ENCODE measurements at places on chromosomes 5 and 9. TPM values are rescaled to one million over a fixed set of nuclear protein-coding genes. Genes with fewer than 3 reads are reported as not detected.

The OBP2B gene
- not detected for total RNA-seq

The SHOC1 gene
- total RNA-seq, result not detected

The CTXN3 gene
- total RNA-seq, result not detected

The IL13 gene
- not detected for total RNA-seq

The FBP2 gene
- total RNA-seq, result not detected

The C5orf58 gene
- not detected for total RNA-seq

The SLC6A19 gene
- total RNA-seq, result not detected

The SMIM33 gene
- not detected for total RNA-seq

The WDR31 gene
- 2.8 TPM for total RNA-seq

The STK32A gene
- total RNA-seq, result 0.09 TPM

The MYMK gene
- total RNA-seq, result not detected

The GCNT4 gene
- 0.16 TPM for total RNA-seq

The GRM6 gene
- total RNA-seq, result under 0.01 TPM

The ENTREP1 gene
- under 0.01 TPM for total RNA-seq

The KCNV2 gene
- total RNA-seq, result not detected

The BRD8 gene
- total RNA-seq, result 43.0 TPM

The SPINK4 gene
- not detected for total RNA-seq

The ADAMTS13 gene
- total RNA-seq, result 3.3 TPM

The CSF1R gene
- total RNA-seq, result under 0.01 TPM

The MAST4 gene
- 3.9 TPM for total RNA-seq

The DND1 gene
- total RNA-seq, result 0.17 TPM

The STKLD1 gene
- total RNA-seq, result 0.95 TPM

The APBA1 gene
- total RNA-seq, result 5.7 TPM

The BSPRY gene
- total RNA-seq, result not detected

The LSM11 gene
- 1.7 TPM for total RNA-seq

The CERCAM gene
- 95.0 TPM for total RNA-seq

The C7 gene
- 0.26 TPM for total RNA-seq

The PURA gene
- total RNA-seq, result 18.4 TPM

The SPATA31A6 gene
- not detected for total RNA-seq

The PSAT1 gene
- total RNA-seq, result 9.0 TPM

Measured in bronchial smooth muscle cell (primary cell).